ENCODE measurements at places on chromosomes 12 and 14. TPM values are rescaled to one million over a fixed set of nuclear protein-coding genes. Genes with fewer than 3 reads are reported as not detected.

Gene SH2B3
- total RNA-seq: 39.3 TPM

DNA sequence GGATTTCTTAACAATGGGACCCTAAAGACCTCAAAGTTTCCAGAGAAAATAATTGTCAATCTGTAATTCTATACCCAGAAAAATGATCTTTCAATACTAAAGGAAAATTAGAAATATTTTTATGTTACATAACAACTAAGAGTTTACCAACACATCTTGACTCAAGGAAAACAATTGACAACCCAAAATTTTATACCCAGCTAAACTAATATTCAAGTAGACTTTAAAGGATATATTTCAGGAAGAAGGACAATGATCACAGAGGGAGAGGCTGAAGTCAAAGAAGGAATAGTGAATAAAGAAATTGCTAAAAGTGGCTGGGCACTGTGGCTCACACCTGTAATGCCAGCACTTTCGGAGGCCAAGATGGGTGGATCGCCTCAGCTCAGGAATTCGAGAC lies 12.6 kb upstream of the PLD4 start:
- DNase-seq: no peak

- no peak for DNase-seq
Measured at GRCh38 chr12:130667421-130667960, 48.6 kb downstream of the RIMBP2 start.

Gene PTPN6
- total RNA-seq: 115 TPM

- no peak for DNase-seq
Measured at GRCh38 chr12:96020314-96021003, 14.9 kb downstream of the LTA4H start.

Gene PCK2
- 15.5 TPM for total RNA-seq

GRCh38 chr12:116626153-116626552 lies 67.0 kb downstream of the MAP1LC3B2 start:
- DNase-seq: no peak

GRCh38 chr14:51400139-51400538 lies 160.1 kb downstream of the TMX1 start:
- DNase-seq: no peak

- no peak for DNase-seq
Measured at GRCh38 chr12:111268738-111269572, 99.9 kb downstream of the PHETA1 start.
